ENCODE measurements at places on chromosomes 2 and 18. TPM values are rescaled to one million over a fixed set of nuclear protein-coding genes. Genes with fewer than 3 reads are reported as not detected.

PROKR1 gene
- not detected for total RNA-seq

GATA6 gene
- total RNA-seq, result 1.6 TPM

NOSTRIN gene
- 3.3 TPM for total RNA-seq

MC5R gene
- total RNA-seq, result not detected

EPB41L3 gene
- 0.52 TPM for total RNA-seq

TFCP2L1 gene
- 10.0 TPM for total RNA-seq

LBH gene
- total RNA-seq, result 137 TPM

DYNAP gene
- not detected for total RNA-seq

TMEM169 gene
- total RNA-seq, result 0.35 TPM
